ENCODE measurements at places on chromosomes 3 and 15. TPM values are rescaled to one million over a fixed set of nuclear protein-coding genes. Genes with fewer than 3 reads are reported as not detected.

The HIGD2B gene
- not detected for total RNA-seq

The WNT5A gene
- total RNA-seq = 4.4 TPM

The TICRR gene
- 0.28 TPM for total RNA-seq

The SLC7A14 gene
- 4.1 TPM for total RNA-seq

The ATP2B2 gene
- total RNA-seq = not detected

The C3orf33 gene
- 2.4 TPM for total RNA-seq

The MOBP gene
- not detected for total RNA-seq

The SOX14 gene
- not detected for total RNA-seq

The CLRN1 gene
- total RNA-seq = not detected

The SLC15A2 gene
- total RNA-seq = 0.14 TPM

The CD96 gene
- total RNA-seq = 0.09 TPM

The LCTL gene
- total RNA-seq = 0.28 TPM

The CKMT1B gene
- total RNA-seq = not detected

The CPLX3 gene
- not detected for total RNA-seq

The ATP13A5 gene
- total RNA-seq = not detected

The TMC3 gene
- not detected for total RNA-seq

The PGBD4 gene
- 1.8 TPM for total RNA-seq

The MASP1 gene
- total RNA-seq = 319 TPM

The MUC20 gene
- 0.74 TPM for total RNA-seq

The LRRIQ4 gene
- total RNA-seq = not detected

The HESX1 gene
- 0.65 TPM for total RNA-seq

The SEMA5B gene
- not detected for total RNA-seq

The ZNF80 gene
- not detected for total RNA-seq

All from smooth muscle cell of bladder (primary cell).